Osteoblast (primary cell): ENCODE measurements at places on chromosomes 1 and 21. TPM values are rescaled to one million over a fixed set of nuclear protein-coding genes. Genes with fewer than 3 reads are reported as not detected.

The DYRK3 gene
- 52.1 and 54.8 TPM in 2 replicates for total RNA-seq

GRCh38 chr1:231040800-231041718 lies 1.0 kb upstream of the FAM89A start:
- no peaks in the 10 kb centered on the region for H3K36me3 ChIP-seq
- H3K4me1 ChIP-seq: peaks cover 6% of the 10 kb centered on the region
- no peak overlapping the region for H3K27ac ChIP-seq

The PRELP gene
- total RNA-seq: 0.29 and 0.36 TPM in 2 replicates

GRCh38 chr21:36545776-36546511 lies 66.0 kb upstream of the CLDN14 start:
- no peak overlapping the region for H3K4me3 ChIP-seq
- no peak overlapping the region for H3K27ac ChIP-seq
- no peaks in the 10 kb centered on the region for H3K36me3 ChIP-seq
- peaks cover 2% of the 10 kb centered on the region for H3K4me1 ChIP-seq

The CFAP45 gene
- total RNA-seq: 0.29 and 0.36 TPM in 2 replicates

GRCh38 chr1:241635556-241636152 lies 4.5 kb downstream of the CHML start:
- H3K36me3 ChIP-seq: peaks cover 7% of the 10 kb centered on the region
- DNase-seq: no peak
- no peaks in the 10 kb centered on the region for H3K27me3 ChIP-seq
- H3K27ac ChIP-seq: no peak overlapping the region
- H3K4me1 ChIP-seq: peaks cover 8% of the 10 kb centered on the region

DNA sequence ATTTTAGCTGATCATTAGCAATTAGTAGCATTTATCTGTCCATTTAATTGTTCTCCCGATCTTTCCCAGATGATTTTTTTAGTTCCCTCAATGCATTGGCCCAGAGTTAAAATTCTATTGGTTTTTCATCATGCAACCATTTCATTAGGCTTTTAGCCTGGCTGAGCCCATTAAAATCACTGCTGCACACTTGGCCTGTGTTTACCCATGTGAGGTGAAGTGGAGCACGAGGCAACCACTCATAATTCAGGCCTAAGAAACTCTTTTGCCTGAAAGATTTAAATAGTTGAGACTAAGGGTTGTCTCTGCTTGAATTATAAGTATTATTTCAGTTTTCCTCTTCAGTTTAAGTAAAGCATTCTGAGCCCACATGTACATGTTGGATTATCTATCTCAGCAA lies 889.0 kb upstream of the ADGRL4 start:
- no peaks in the 10 kb centered on the region for H3K36me3 ChIP-seq
- H3K27ac ChIP-seq: no peak overlapping the region
- DNase-seq: no peak

The CFHR5 gene
- total RNA-seq: not detected in 2 replicates

GRCh38 chr1:150971583-150972416 lies 2.8 kb downstream of the CERS2 start:
- H3K27me3 ChIP-seq: no peaks in the 10 kb centered on the region
- H3K4me1 ChIP-seq: peaks cover 35% of the 10 kb centered on the region
- DNase-seq: peak; percentile 95
- peak overlapping the region; percentile 95 for H3K4me3 ChIP-seq
- H3K27ac ChIP-seq: peak overlapping the region; percentile 69

The WDR64 gene
- total RNA-seq: not detected in 2 replicates

DNA sequence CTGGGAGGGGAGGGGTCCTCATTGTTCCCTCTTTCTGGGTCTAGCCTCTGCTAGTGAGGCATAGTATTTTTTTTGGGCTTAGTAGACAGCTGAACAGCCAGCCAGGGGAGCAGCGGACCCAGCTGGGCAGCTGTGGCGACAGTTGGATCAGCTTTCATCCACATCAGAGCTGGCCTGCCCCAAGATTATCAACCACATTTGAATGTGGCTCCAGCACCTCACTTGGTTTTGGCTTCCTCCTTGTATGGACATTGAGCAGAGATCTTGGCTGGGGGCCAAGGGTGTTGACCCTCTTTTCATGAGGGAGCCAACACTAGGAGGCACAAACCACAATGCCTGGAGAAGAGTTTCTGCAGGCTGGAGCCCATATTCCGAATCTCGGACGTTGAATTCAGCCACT lies 25.0 kb downstream of the WNT4 start:
- peaks cover 21% of the 10 kb centered on the region for H3K36me3 ChIP-seq
- peaks cover 19% of the 10 kb centered on the region for H3K4me1 ChIP-seq
- DNase-seq: peak; percentile 68
- H3K27me3 ChIP-seq: no peaks in the 10 kb centered on the region
- no peak overlapping the region for H3K27ac ChIP-seq

GRCh38 chr1:17618558-17619247 lies 79.2 kb downstream of the ARHGEF10L start:
- H3K4me1 ChIP-seq: peaks cover 19% of the 10 kb centered on the region
- H3K4me3 ChIP-seq: peak overlapping the region; percentile 68
- peaks cover 16% of the 10 kb centered on the region for H3K36me3 ChIP-seq
- peak overlapping the region; percentile 56 for H3K27ac ChIP-seq

- no peak overlapping the region for H3K4me3 ChIP-seq
- no peak overlapping the region for H3K27ac ChIP-seq
- no peak for DNase-seq
Observed at GRCh38 chr1:29521811-29522580, 285.7 kb downstream of the PTPRU start.

The KCND3 gene
- 3.6 and 6.5 TPM in 2 replicates for total RNA-seq

The RNU1-2 gene
- total RNA-seq: under 0.01 TPM in 1 of 2 replicates, not detected in the other

- no peaks in the 10 kb centered on the region for H3K36me3 ChIP-seq
- H3K27ac ChIP-seq: no peak overlapping the region
- H3K27me3 ChIP-seq: no peaks in the 10 kb centered on the region
- H3K4me3 ChIP-seq: no peak overlapping the region
Observed at GRCh38 chr1:58767143-58767542, 16.7 kb downstream of the JUN start.

DNA sequence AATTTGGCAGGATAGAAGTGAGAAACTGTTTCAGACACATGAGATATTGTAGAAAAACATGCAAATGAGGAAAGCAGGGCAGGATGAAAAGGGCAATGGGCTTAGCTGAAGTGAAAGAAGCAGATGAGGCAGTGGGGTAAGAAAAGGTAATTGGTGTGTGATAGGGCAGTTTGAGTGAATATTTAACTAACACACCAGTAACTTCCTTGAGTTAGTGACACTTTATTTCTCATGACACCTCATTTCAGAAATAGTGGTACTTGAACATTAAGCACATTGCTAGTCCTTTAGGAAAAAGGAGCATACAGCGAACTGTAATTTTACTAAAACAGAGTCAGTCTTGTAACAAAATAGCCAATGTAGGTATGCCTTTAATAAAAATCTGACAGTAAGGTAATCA lies 415.0 kb downstream of the DPYD start:
- H3K27ac ChIP-seq: no peak overlapping the region
- DNase-seq: no peak
- H3K36me3 ChIP-seq: no peaks in the 10 kb centered on the region

The ERO1B gene
- 2.9 and 4.7 TPM in 2 replicates for total RNA-seq

GRCh38 chr1:87765681-87766070 lies 437.0 kb downstream of the LMO4 start:
- H3K4me3 ChIP-seq: no peak overlapping the region
- peaks cover 31% of the 10 kb centered on the region for H3K4me1 ChIP-seq

- H3K4me3 ChIP-seq: peak overlapping the region; percentile 95
- peaks cover 50% of the 10 kb centered on the region for H3K4me1 ChIP-seq
- peaks cover 15% of the 10 kb centered on the region for H3K36me3 ChIP-seq
- peak overlapping the region; percentile 67 for H3K27ac ChIP-seq
Observed at GRCh38 chr1:224433041-224433691, 1.4 kb downstream of the WDR26 start.

GRCh38 chr21:15703932-15704331 lies 25.9 kb upstream of the USP25 start:
- H3K27ac ChIP-seq: no peak overlapping the region
- DNase-seq: no peak
- peaks cover 9% of the 10 kb centered on the region for H3K4me1 ChIP-seq
- no peaks in the 10 kb centered on the region for H3K27me3 ChIP-seq

DNA sequence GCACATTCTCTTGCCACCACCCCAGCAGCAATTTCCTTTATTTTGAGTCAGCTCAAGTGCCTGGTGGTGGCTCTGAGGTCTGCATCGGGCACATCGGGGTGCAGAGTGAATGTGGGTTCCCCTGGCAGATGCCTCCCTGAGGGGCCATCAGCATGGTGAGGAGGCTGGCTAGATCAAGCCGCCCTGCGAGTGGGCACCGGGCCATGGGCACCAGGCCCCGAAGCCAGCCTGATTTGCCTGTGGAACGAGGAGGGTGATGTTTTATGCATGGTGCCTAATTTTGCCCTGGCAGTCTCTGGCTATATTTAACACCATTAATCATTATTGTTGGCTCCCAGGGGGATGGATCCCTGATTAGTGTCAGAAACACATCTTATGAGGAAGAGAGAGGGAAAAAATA lies 36.3 kb downstream of the ACTL8 start:
- H3K4me3 ChIP-seq: no peak overlapping the region
- no peak for DNase-seq
- no peak overlapping the region for H3K27ac ChIP-seq
- no peaks in the 10 kb centered on the region for H3K36me3 ChIP-seq

DNA sequence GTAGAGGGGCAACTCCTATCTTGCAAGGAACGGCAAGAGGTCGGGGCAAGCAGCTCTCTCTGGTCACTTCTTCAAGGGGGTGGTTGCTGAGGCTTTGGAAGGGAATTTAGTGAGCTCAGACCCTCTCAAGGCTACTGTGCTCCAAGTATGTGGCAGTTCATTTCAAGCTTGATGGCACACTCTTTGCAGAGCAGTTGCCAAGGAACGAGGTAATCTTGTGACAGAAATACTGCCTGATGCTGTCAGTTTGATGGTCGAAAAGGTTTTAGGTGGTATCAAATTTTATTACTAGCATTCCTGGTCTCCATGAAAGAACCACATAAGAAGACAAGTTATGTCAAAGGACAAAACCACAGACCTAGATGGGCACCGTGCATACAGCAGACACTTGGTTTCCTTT lies 13.1 kb downstream of the CFAP298 start:
- peaks cover 34% of the 10 kb centered on the region for H3K36me3 ChIP-seq
- H3K4me1 ChIP-seq: peaks cover 6% of the 10 kb centered on the region
- H3K4me3 ChIP-seq: no peak overlapping the region

The OR2T29 gene
- not detected in 2 replicates for total RNA-seq

DNA sequence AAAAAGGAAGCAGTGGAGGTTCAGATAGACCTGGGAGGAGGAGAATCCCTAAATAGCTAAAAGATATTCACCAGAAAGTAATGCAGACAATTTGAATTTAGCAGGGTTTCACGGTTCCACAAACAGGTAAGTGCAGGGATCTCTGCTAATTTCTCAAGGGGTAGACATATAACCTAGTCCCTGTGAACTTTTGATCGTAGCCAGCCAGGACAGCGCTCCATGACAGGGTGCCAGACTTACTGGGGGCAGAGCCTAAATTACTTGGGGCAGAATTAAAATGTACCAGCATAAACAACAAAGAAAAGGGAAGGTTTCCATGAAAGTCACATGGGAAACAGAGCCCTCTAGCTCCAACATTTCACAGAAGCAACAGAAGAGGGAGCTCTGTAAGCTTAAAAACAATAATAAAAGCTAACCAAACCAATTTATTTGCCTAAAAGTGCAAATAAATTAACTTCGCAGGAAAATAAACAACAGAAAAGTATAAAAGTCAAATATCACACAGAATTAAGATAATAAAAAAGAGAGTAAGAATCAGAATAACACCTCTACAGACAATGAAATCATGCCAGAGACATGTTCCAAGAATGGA lies 198.3 kb downstream of the DUSP10 start:
- DNase-seq: peak; percentile 71
- H3K4me1 ChIP-seq: no peaks in the 10 kb centered on the region
- H3K4me3 ChIP-seq: no peak overlapping the region
- H3K36me3 ChIP-seq: no peaks in the 10 kb centered on the region
- no peak overlapping the region for H3K27ac ChIP-seq
- H3K27me3 ChIP-seq: no peaks in the 10 kb centered on the region

- no peaks in the 10 kb centered on the region for H3K36me3 ChIP-seq
- DNase-seq: peak; percentile 42
- no peaks in the 10 kb centered on the region for H3K27me3 ChIP-seq
- H3K4me3 ChIP-seq: peak overlapping the region; percentile 56
- peaks cover 29% of the 10 kb centered on the region for H3K4me1 ChIP-seq
Observed at GRCh38 chr1:119080586-119080985, 59.9 kb downstream of the WARS2 start.

- peaks cover 6% of the 10 kb centered on the region for H3K4me1 ChIP-seq
- no peak overlapping the region for H3K4me3 ChIP-seq
- H3K36me3 ChIP-seq: no peaks in the 10 kb centered on the region
- no peak overlapping the region for H3K27ac ChIP-seq
- no peak for DNase-seq
- no peaks in the 10 kb centered on the region for H3K27me3 ChIP-seq
Observed at GRCh38 chr1:89877756-89878155, 56.9 kb downstream of the LRRC8D start.

- no peaks in the 10 kb centered on the region for H3K4me1 ChIP-seq
- no peaks in the 10 kb centered on the region for H3K27me3 ChIP-seq
- H3K4me3 ChIP-seq: no peak overlapping the region
Observed at GRCh38 chr1:55107101-55107500, 67.8 kb downstream of the PCSK9 start.

The CLCA4 gene
- not detected in 2 replicates for total RNA-seq

The PRDM16 gene
- 6.5 and 8.3 TPM in 2 replicates for total RNA-seq

DNA sequence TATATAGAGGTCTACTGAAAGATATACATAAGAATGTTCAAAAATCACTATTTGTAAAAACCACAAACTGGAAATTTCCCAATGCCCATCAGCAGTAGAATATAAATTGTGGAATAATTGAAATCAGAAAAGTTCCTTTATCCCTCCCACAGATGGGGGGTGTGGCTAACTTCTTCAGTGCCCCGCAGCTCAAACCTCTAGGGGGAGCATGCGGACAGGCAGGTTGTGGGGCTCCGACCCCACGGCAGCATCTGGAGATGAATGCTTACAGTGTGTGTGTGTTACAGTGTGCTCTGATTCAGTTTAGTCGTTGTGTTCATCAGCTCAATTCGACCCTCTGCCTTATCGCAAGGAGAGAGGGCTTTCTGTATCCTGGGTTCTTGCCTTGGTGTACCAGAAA lies 262.1 kb upstream of the LRRC7 start:
- H3K27me3 ChIP-seq: no peaks in the 10 kb centered on the region
- no peak overlapping the region for H3K4me3 ChIP-seq
- H3K4me1 ChIP-seq: no peaks in the 10 kb centered on the region
- no peak overlapping the region for H3K27ac ChIP-seq
- DNase-seq: no peak

GRCh38 chr1:109620841-109621286 lies 1.2 kb downstream of the AMPD2 start:
- peaks cover 3% of the 10 kb centered on the region for H3K36me3 ChIP-seq
- peak; percentile 100 for DNase-seq
- no peaks in the 10 kb centered on the region for H3K27me3 ChIP-seq
- H3K4me1 ChIP-seq: peaks cover 53% of the 10 kb centered on the region
- H3K4me3 ChIP-seq: peak overlapping the region; percentile 97

GRCh38 chr1:94597701-94598100 lies 56.1 kb upstream of the F3 start:
- H3K4me3 ChIP-seq: no peak overlapping the region
- peaks cover 5% of the 10 kb centered on the region for H3K4me1 ChIP-seq
- H3K27me3 ChIP-seq: peaks cover 28% of the 10 kb centered on the region
- peak; percentile 87 for DNase-seq
- H3K36me3 ChIP-seq: no peaks in the 10 kb centered on the region

GRCh38 chr1:64231153-64231552 lies 27.7 kb downstream of the UBE2U start:
- H3K4me3 ChIP-seq: no peak overlapping the region
- no peaks in the 10 kb centered on the region for H3K36me3 ChIP-seq
- H3K27ac ChIP-seq: no peak overlapping the region
- no peak for DNase-seq
- peaks cover 8% of the 10 kb centered on the region for H3K4me1 ChIP-seq
- no peaks in the 10 kb centered on the region for H3K27me3 ChIP-seq
